ENCODE measurements at places on chromosomes 13 and 19.

- DNase-seq: no peak
These were observed 169.3 kb downstream of the LHFPL6 start for GRCh38 chr13:39433651-39434050.

GRCh38 chr13:26037302-26037701, 14.5 kb downstream of the SHISA2 start:
- DNase-seq: no peak

DNA sequence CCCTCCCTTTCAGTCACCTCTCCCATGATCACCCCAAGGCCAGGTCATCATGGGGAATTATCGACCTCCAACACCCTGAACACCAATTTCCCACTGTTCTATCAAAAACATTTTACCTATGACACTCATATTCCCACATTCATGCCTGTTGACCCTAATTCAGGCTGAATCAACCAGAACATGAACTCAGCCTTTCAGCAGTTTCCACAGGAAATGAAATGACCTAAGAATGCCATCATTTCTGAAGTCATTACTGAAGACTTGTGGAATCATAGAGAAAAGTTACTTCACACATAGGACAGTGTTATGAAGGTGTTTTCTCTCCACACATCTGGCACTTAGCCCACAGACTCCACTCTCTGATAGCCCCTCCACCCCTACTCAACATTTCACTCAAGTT, 29.9 kb upstream of the FAM124A start:
- DNase-seq: no peak

GRCh38 chr19:861756-862580, 2.5 kb downstream of the CFD start:
- DNase-seq: no peak

DNA sequence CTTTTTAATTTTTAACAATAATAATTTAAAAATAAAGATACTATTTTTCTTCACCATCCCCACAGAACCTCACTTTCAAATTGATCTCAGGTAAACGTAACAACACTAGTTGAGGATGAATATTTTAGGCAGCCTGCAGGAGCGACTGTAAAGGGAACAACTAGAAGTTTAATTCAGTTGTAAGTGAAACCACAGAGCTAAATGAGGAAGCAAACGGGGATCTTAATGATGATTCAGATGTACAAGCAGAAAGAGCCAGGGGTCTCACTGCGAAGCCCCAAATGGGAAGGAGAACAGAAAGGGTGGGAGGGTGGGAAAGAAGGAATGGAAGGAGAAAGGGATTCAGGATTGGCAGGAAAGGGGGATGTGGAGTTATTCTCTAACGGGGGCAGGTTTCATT, 54.6 kb upstream of the RAP2A start:
- DNase-seq: no peak

All from AML-193 (cell line).